ENCODE measurements at places on chromosomes 2 and 18.

- no peak for DNase-seq
These were observed 6.8 kb downstream of the CPLX4 start for GRCh38 chr18:59311631-59312030.

GRCh38 chr2:26185954-26186770 is 13.3 kb downstream of the GAREM2 start:
- no peak for DNase-seq

DNA sequence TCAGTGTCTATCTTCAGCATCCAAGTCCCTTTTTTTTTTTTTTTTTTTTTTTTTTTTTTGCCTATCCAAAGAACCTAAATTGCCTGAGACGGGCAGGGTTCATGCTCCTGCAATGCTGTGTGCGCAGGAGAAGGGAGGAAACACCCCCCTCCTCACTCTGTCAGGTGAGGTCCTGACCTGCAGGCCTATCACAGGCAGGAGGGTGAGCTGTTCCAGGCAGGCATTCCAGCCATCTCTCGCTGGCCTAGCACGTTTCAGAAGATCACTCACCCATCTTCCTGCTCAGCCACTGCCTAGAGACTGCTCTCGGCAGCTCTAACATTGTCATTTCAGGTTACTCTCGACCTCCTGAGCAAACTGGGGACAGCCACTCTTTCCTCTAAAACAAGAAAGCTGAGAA is 48.4 kb upstream of the LAPTM4A start:
- no peak for DNase-seq

GRCh38 chr2:134443814-134444480 is 190.1 kb downstream of the MGAT5 start:
- no peak for DNase-seq

- DNase-seq, result peak; percentile 83
These were observed 42.4 kb downstream of the ITGB1BP1 start for GRCh38 chr2:9380702-9381628.

DNA sequence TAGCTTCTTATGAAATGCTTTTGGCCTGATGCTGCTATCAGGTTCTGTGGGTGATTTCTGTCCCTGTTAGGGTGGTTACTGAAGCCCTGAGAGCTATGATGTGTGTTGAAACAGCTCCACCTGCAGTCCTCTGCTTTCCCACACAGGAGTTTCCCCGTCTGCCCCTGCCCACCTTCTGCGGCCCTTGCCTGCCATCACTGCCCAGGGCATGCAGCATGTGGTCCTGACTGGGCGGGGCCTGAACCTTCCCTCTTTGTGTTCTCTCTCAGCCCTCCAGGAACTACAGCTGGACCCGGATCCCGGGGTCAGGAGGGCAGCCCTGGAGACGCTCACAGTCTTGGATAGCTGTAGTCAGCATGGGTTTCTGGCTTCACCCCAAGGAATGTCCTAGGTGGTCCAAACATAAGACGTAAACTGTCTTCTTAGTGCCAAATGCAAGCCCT is 21.4 kb downstream of the HJURP start:
- peak; percentile 49 for DNase-seq

GRCh38 chr2:221197225-221197856 is 374.8 kb downstream of the EPHA4 start:
- DNase-seq, result no peak

DNA sequence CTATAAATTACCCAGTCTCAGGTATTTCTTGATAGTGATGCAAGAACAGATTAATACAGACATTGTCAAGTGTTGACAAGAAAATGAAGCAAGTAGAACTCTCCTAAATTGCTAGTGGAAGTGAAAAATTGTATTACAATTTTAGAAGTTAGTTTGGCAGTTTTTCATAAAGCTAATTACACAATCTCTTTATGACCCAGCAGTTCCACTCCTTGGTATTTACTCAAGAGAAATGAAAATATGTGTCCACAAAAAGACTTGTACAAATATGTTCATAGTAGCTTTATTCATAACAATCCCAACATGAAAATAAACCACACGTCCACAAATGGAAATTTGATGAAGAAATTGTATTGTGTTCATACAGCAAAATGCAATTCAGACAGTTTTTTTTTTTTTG is 49.4 kb downstream of the PDE1A start:
- no peak for DNase-seq
